Stimulated activated CD4-positive, alpha-beta T cell treated with anti-CD3 and anti-CD28 coated beads, Interleukin-15, amount 100 ng/mL, for 48 hours (primary cell): ENCODE measurements at places on chromosomes 7 and 10.

DNA sequence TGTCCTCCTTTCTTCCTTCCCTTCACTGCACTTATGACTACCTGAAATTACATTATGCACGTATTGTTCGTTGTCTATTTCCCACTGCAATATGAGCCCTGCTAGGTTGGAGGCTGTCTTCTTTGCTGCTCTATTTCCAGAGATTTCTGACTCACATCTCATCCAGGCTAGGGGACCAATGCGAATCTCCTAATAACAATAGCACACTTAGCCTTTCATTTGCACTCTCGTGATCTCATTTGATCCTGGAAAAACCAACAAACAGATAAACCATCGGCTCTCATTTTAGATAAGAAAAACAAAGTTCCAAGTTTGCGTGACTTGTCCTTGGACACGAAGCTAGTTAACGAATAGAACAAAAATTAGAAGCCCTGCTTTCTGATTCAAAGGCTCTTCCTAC lies 1.4 kb downstream of the ZNF438 start:
- DNase-seq, result no peak

DNA sequence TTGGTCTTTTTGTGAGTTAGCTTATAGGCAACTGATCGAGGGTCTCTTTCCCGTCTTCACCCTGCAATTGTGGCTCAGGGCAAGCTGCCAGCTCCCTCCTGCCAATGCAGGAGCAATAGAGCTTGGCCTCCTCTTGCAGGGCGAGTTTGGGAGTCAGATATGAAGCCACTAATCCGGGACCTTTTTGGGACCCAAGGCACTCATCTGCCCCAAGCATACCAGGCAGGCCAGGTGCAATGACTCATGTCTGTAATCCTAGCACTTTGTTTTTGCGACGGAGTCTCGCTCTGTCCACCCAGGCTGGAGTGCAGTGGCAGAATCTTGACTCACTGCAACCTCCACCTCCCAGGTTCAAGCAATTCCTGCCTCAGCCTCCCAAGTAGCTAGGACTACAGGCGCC lies 21.1 kb downstream of the LIMK1 start:
- no peak for DNase-seq

DNA sequence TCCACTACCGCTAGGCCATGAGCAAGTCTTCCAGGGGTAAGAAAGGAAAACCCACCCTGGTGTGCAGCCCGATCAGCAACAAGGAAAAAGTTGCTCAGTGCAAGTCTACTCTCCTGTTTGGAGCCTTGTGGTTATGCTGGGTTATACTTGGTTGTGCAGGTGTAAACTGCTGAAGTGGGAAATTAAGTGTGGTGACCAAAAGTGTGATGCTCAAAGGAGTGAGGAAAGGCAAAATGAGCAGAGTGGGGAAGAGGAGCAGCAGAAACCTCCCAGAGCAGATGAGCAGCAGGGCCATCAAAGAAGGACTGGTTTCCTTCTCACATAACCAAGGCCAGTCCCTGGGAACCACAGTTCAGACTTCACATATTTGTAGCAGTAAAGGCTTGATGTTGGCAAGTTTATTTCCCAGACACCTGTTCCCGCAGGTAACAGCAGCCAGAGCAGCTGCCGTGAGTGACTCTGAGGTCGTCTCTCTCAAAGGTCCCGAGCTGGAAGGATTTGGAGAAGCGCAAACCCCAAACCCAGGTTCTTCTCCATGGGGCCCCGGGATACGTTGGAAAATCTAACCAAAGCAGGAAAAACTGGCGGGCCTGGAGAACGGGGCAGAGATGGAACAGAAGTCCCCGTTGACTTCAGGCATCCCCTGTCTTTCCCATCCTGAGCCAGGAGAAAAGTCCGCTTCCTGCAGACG lies 607 bp upstream of the SMO start:
- no peak for DNase-seq

DNA sequence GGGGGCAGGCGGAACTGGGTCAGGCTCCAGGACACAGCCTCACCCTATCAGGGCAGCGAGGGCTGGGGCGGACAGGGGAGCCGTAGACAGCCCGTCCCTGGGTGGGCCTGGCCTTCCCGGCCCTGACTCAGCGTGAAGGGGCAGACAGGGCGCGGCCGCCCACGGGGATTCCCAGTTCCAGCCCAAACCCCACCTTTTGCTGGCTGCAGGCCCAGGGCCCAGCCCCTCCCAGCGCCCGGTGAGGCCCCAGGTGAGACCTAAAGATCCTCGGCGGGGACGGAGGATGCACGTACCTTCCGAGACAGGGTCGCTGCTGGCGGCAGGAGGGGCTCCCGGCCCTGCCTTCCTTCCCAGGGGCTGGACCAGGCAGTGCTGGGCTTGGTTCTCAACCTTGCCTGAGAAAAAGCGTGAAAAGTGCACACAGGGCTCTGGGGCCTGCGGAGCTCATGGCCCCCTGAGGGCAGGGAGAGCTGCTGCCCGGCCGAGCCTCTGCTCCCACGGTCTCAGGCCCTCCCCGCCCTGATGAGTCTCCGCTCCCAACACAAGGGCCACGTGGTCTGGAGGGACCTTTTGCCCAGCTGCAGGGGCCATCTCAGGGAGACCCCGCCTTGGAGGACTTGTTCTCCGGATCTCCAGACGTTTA lies 43.9 kb upstream of the DNAJB6 start:
- DNase-seq, result no peak

GRCh38 chr7:20797042-20797461 lies 10.4 kb upstream of the SP8 start:
- DNase-seq, result no peak

DNA sequence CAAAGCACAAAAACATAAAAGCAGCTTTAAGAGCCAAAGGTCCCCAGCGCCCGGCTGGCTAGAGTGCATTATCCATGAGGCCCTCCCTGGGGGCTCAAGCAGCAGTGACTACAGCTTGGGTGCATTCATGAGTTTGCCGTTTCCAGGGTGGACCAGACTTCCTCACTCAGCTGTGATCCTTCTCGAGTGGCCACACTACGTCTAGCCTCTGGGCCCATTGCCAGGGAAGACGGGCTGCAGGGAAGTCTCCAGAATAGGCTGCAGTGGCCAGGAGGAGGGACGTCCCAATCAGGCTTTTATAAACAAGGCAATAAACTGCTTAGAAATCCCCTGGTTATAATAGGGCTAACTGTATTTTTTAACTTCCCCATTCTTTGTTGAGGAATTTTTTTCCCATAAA lies 89.4 kb upstream of the C1QL3 start:
- no peak for DNase-seq

- no peak for DNase-seq
Observed at GRCh38 chr10:21687266-21688008, 153.4 kb downstream of the MLLT10 start.

DNA sequence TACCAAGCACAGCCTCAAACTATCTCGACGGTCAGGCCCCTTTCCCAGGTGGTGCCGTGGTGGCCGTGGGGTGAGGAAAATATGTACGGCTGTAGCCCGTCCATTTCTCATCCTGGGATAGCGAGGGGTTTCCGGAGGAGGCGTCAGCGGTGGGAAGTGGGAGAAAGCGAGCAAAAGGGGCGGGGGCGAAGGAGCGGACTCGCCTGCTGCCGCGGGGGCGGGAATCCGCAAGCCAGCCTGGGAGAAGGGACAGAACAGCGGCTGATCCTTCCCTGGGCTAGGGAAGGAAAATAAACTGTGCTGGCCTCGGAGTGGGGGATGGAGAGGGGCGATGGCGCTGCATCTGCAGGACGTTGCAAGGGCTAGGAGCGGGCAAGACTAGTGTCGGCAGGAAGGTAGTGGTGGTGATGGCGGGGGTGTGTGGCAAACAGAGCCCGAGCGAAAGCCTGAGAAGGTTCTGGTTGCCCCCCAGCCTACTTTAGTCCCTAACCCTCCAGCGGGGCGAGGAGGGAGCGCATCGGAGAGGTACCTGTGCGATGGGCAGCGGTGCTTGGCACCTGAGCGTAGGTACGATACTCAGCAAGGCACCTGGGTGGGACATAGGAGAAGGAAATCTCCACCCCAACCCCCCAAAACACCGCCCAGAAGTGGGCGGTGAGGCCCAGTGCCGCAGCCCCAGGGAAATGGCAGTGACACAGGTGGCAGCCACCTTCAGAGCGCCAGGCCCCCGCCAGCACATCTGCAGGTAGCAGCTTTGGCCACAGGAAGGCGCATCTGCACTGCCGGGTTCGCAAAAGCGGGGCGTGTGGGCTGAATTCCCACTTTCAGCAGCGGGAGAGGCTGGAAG lies 49.9 kb upstream of the STEAP1B start:
- DNase-seq, result no peak

DNA sequence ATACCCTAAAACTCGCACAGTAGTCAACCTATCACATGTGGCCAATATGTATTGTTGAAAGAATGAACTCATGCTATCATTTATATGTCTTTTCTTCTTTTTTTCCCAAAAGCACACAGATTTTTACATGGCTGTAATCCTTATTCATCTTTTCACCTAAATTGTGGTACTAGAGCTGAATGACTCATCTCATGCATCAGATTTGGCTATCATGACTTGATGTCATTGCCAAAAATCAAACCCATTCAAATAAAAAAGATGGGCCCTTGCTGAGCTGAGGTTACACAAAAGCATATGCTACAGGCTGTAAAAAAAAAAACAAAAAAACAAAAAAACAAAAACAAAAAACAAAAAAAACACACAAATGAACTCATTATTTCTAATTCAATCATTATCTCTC lies 3.3 kb upstream of the LMOD2 start:
- DNase-seq, result no peak

GRCh38 chr10:125709553-125710474 lies 9.7 kb upstream of the EDRF1 start:
- DNase-seq, result no peak

DNA sequence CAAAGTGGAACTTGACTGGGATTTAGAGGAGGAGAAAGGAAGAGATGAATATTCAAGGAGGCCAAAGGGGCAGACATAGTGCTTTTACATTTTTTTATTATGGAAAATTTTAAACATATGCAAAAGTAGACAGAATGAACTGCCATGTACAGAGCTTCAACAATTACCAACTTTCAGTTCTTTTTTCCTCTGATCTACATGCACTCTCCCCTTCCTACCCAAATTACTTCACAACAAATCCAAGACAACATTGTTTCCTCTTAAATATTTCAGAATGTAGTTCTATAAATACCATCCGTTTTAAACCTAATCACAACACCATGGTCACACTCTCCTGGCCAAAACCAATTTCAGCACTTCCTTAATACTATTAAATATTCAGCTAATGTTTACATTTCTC lies 83.5 kb upstream of the FZD1 start:
- DNase-seq, result no peak

DNA sequence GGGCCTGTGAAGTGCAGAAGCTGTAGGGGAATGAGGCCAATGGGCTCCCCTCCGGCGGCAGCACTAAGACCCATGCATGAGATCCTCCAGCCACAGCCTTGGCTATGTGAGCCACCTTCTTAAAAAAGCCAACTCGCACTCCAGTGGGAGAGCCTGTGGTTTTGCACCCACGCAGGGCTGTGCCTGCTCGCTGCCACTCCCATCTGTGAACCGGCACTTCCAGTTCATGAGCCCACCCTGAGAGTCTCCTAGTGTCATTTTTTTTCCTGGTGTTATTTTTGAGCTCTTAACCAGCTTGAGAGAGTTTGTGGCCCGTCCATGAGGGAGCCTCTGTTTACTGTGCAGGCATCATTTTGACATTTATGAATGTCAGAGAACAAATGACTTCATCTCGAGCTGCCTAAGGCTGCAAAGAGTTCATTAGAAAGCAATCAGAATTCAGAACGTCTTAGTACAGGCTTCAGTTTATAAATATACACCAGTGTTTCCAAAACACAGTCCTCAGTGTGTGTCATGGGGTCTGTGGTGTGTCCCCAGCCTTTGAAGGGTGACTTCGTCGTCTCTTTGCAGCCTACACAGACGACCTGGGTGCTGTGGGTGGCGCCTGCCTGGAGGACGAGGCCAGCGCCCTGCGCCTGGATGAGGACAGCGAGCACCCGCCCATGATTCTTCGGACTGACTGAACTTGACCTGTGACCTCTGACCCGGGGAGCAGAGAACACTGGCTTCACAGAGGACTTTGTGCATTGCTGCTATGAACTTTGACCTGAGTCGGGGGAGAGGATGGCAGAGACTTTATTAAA lies 40.4 kb downstream of the WIPI2 start:
- DNase-seq, result no peak

DNA sequence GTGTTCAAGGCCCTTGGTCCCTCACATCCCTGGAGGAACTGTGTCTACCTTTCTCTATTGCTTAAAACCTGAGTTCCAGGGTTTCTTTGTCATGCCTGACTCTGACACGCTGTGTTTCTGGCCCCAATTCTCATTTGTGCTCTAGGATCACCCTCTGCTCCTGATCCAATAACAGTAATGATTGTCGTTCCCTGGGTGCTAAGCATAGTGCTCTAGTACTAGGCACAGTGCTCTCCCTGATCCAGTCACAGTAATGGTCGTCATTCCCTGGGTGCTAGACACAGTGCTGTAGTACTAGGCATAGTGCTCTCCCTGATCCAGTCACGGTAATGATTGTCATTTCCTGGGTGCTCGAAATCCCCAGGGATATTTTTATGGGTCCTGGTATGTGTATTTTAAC lies 46.6 kb upstream of the UCN3 start:
- no peak for DNase-seq

- DNase-seq, result no peak
Observed at GRCh38 chr7:104814671-104815400, 199.2 kb upstream of the KMT2E start.

DNA sequence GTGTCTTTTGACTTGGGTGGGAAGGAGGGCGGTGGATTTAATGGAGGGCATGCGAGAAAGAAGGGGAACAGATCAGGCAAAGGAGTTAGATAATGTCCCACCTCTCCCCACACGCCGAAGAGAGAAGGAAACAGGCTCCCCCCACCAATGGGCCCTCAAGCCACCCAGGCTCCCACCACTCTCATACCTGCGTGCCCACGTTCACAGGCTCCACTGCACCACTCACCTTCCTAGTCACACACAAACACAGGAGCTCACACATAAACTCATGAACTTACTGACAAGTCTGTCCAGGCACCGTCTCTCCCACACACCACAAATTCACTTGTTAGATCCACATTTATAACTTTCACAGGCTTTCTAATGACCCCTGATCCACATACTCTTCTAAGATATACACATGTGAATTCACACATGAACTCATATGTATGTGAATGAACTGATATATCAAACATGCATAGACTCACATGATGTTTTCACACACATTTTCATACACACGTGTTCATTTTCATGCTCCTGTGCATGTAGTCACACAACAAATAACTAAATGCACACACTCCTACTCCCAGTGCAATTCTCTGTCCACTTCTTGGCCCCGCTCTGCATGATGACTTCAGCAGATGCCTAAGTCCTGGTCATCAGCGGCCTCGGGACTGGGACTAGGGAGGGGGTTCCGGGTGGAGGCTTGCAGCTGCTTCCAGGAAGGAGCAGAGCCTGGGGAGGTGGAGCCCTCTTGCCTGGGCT lies 1.5 kb downstream of the LZTS2 start:
- DNase-seq, result no peak
